ENCODE measurements at places on chromosomes 5 and 9. TPM values are rescaled to one million over a fixed set of nuclear protein-coding genes. Genes with fewer than 3 reads are reported as not detected.

The SCGB3A2 gene
- 1.2 TPM for total RNA-seq

The ARHGEF28 gene
- total RNA-seq = 2.3 TPM

GRCh38 chr5:59598547-59598874 is 295.0 kb downstream of the PDE4D start:
- H3K4me1 ChIP-seq = no peaks in the 10 kb centered on the region
- no peak overlapping the region for H3K27ac ChIP-seq
- no peak overlapping the region for H3K4me3 ChIP-seq
- no peaks in the 10 kb centered on the region for H3K27me3 ChIP-seq
- no peaks in the 10 kb centered on the region for H3K36me3 ChIP-seq

GRCh38 chr5:115571441-115571878 is 26.9 kb upstream of the FEM1C start:
- no peak for DNase-seq
- H3K4me3 ChIP-seq = no peak overlapping the region
- no peaks in the 10 kb centered on the region for H3K36me3 ChIP-seq

Measured in natural killer cell (primary cell).